ENCODE measurements at places on chromosomes 5 and 9. TPM values are rescaled to one million over a fixed set of nuclear protein-coding genes. Genes with fewer than 3 reads are reported as not detected.
A peak's percentile ranks its signal among the peaks of the same experiment; 100 is the strongest.

- H3K4me1 ChIP-seq: peaks cover 24% of the 10 kb centered on the region
- H3K27ac ChIP-seq: no peak overlapping the region
- H3K36me3 ChIP-seq: no peaks in the 10 kb centered on the region
- H3K4me3 ChIP-seq: no peak overlapping the region
- H3K27me3 ChIP-seq: no peaks in the 10 kb centered on the region
These were observed 82.5 kb upstream of the ZNF169 start for GRCh38 chr9:94176608-94177007.

IRX1 gene
- 0.47 TPM for total RNA-seq

NRG2 gene
- 13.0 TPM for total RNA-seq

GRCh38 chr9:27537756-27538155, 8.1 kb upstream of the MOB3B start:
- H3K27ac ChIP-seq: no peak overlapping the region
- peaks cover 14% of the 10 kb centered on the region for H3K4me1 ChIP-seq
- no peak overlapping the region for H3K4me3 ChIP-seq
- no peaks in the 10 kb centered on the region for H3K36me3 ChIP-seq

HRH2 gene
- 0.47 TPM for total RNA-seq

LECT2 gene
- 6.6 TPM for total RNA-seq

DNA sequence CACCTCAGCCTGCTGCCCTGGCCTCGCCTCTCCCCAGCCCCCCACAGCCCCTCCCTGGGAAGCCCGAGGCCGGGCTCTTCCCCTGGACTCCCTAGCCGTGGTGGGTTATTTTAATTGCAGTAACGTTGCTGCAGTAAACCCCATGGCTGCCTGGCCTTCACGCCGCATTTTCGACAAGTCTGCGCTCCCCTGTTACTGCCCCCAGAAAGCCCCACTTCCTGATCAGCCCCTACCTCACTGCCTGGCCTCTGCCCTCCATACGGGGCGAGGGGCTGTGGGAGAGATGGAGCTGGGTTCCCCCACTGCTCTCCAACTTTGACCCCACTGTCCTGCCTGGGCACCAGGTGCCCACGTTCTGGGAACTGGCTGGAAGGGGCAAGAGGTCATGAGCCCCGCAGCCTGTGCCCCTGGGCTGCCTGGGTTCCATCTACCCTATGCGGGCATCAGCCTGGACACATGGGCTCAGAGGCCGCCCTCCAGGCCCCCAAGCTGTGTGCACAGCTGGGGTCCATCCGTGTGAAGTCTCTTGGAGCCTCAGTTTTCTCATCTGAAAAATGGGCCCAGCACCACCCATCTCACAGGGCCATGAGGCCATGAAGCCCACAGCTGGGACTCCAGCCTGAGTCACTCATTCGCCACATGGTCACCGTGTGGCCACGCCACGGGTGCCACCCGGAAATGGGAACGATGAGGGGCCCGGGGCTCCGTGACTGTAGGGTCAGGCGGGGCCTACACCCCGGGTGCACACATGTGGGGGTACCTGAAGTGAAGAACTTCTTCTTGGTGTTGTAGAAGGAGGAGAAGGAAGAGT, 11.5 kb downstream of the EGFL7 start:
- DNase-seq: no peak
- H3K4me1 ChIP-seq: no peaks in the 10 kb centered on the region
- no peak overlapping the region for H3K27ac ChIP-seq
- H3K27me3 ChIP-seq: no peaks in the 10 kb centered on the region
- no peaks in the 10 kb centered on the region for H3K36me3 ChIP-seq

BTNL8 gene
- 14.7 TPM for total RNA-seq

DNA sequence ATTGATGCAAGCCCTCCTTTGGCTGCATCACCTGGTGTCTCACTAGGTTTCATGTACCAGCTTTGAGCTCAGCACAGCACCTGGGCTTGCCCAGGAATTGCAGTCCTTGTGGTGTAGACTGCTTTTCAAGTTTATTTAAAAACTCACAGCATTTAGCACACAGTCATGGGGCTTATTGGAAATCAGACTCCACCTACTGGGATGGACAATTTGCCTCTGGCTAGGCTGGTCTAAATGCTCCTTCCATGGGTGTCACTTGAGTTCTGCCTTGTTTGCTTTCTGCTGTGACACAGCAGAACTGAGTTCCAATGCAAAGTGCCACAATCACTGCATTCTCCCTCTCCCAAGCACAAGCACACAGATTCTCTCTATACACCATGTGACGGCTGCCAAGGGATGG, 453.3 kb downstream of the GABRG2 start:
- no peak for DNase-seq
- no peaks in the 10 kb centered on the region for H3K27me3 ChIP-seq
- no peak overlapping the region for H3K4me3 ChIP-seq
- no peaks in the 10 kb centered on the region for H3K36me3 ChIP-seq
- no peak overlapping the region for H3K27ac ChIP-seq

DNA sequence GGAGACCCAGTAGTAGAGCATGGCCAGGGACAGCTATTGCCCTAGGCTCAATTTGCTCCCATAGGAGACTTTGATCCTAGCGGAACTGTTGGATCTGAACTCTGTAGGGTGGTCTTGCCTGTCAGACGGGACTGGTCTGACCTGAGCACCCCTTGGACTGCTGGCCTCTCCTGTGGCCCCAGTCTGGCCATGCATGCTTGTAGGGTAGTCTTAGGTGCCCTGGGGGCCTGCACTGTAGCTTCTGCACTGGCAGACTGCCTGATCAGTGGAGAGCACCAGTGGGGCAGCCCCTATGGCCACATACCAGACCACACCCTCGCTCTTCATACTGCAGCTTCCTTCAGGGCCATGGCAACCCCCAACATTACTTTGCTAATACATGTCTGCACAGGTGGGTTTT, 396.1 kb upstream of the GRAMD2B start:
- H3K36me3 ChIP-seq: no peaks in the 10 kb centered on the region
- H3K4me1 ChIP-seq: no peaks in the 10 kb centered on the region
- DNase-seq: no peak
- H3K27ac ChIP-seq: no peak overlapping the region
- H3K27me3 ChIP-seq: no peaks in the 10 kb centered on the region

GRCh38 chr9:34498553-34498952, 24.2 kb downstream of the ENHO start:
- DNase-seq: no peak
- H3K27ac ChIP-seq: no peak overlapping the region

GRCh38 chr5:123868267-123868666, 356.3 kb downstream of the CSNK1G3 start:
- no peaks in the 10 kb centered on the region for H3K27me3 ChIP-seq
- no peak overlapping the region for H3K27ac ChIP-seq
- no peak overlapping the region for H3K4me3 ChIP-seq
- no peaks in the 10 kb centered on the region for H3K36me3 ChIP-seq
- DNase-seq: no peak

DNA sequence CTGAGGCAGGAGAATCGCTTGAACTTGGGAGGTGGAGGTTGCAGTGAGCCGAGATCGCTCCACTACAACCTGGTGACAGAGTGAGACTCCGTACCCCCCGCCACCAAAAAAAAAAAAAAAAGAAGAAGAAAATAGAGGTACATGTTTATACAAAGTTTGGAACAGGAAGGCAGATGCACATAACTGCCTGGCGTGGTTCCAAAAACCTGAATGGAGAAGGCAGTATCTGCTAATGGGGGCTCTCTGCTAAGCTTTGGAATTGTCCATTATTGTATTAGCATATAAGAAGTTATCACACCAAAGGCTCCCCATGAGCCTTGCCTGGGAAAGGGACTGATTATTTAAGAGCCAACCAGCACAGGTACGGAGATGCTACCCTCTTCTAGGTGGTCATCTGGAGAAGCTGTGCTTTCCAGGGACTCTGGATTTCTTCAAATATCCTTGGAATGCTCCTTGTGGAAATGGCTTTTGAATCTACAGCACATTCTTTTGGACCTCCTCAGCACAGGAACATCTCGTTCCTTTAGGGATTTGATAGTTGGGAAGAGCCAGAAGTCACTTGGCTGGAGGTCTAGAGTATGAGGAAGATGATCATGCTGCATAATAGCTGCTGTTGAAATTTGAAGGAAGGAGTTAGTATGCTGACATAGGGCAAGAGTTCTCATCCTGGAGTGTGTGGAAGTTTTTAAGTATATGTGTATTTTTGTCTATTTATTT, 42.5 kb upstream of the ABCA1 start:
- no peak overlapping the region for H3K4me3 ChIP-seq
- peak; percentile 56 for DNase-seq
- peaks cover 28% of the 10 kb centered on the region for H3K4me1 ChIP-seq
- no peaks in the 10 kb centered on the region for H3K36me3 ChIP-seq
- no peaks in the 10 kb centered on the region for H3K27me3 ChIP-seq
- H3K27ac ChIP-seq: no peak overlapping the region

LHX2 gene
- 5.1 TPM for total RNA-seq

PRRX2 gene
- total RNA-seq: 19.1 TPM

- no peaks in the 10 kb centered on the region for H3K27me3 ChIP-seq
- no peaks in the 10 kb centered on the region for H3K36me3 ChIP-seq
- DNase-seq: no peak
- no peaks in the 10 kb centered on the region for H3K4me1 ChIP-seq
- no peak overlapping the region for H3K4me3 ChIP-seq
These were observed 31.6 kb upstream of the DTWD2 start for GRCh38 chr5:119019949-119020348.

NMUR2 gene
- total RNA-seq: 10.7 TPM

- no peaks in the 10 kb centered on the region for H3K27me3 ChIP-seq
- no peaks in the 10 kb centered on the region for H3K36me3 ChIP-seq
- no peak overlapping the region for H3K27ac ChIP-seq
- no peak overlapping the region for H3K4me3 ChIP-seq
These were observed 778.3 kb downstream of the PRELID2 start for GRCh38 chr5:145056800-145057199.

Data from testis (tissue), 5 donors.